SJCRH30 (cell line): ENCODE measurements at places on chromosomes 16 and 17.

DNA sequence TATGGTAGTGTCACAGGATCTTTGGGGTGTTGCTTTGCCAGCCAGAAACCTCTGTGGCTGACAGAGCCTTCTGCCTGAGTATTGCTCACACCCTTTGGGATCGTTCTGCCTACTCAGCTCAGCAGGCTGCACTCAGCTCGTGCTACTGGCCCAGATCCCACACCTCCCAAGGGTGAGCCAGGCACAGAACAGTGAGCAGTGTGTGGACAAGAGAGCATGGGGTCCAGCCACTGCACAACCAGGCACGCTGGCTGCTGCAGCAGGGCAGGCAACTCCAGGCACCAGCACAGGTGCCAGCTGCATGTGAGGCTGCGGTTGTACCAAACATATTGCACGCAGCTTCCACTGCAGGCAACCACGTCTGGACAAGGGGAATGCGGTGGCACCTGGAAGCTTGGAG lies 84.9 kb downstream of the CYB561 start:
- DNase-seq, result no peak

DNA sequence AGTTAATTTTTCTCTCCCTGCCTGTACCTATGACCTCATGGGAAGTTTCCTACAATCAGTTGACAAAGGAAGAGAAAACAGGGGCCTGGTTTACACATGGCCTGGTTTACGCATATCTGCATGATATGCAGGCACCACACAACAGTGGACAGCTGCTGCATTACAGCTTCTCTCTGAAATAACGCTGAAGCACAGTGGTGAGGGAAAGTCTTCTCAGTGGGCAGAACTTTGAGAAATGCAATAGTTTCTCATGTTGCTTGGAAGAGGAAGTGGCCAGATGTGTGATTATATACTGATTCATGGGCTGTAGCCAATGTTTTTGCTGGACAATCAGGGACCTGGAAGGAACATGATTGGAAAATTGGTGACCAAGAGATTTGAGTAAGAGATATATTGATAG lies 324.1 kb upstream of the GOT2 start:
- no peak for DNase-seq

GRCh38 chr17:36858119-36859002 lies 78.9 kb upstream of the LHX1 start:
- no peak for DNase-seq

DNA sequence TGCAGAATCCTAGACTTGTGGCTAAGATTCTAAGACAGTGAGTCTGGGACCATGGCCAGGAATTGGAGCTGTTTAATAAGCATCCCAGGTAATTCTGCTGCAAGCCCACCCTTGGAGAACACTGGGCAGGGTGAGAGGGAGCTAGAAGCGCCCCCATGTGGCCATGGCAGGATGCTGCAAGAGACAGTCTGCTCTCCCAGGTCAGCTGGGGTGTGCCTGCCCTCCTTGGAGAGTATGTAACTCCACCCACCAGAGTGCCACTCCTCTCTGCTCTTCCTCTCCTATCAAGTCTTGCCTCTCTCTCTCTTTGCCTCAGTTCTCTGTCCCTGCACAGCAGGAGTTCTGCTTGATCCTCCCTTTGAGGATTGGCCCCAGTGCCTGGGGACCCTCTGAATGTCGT lies 14.9 kb downstream of the RCVRN start:
- DNase-seq, result peak; percentile 11

DNA sequence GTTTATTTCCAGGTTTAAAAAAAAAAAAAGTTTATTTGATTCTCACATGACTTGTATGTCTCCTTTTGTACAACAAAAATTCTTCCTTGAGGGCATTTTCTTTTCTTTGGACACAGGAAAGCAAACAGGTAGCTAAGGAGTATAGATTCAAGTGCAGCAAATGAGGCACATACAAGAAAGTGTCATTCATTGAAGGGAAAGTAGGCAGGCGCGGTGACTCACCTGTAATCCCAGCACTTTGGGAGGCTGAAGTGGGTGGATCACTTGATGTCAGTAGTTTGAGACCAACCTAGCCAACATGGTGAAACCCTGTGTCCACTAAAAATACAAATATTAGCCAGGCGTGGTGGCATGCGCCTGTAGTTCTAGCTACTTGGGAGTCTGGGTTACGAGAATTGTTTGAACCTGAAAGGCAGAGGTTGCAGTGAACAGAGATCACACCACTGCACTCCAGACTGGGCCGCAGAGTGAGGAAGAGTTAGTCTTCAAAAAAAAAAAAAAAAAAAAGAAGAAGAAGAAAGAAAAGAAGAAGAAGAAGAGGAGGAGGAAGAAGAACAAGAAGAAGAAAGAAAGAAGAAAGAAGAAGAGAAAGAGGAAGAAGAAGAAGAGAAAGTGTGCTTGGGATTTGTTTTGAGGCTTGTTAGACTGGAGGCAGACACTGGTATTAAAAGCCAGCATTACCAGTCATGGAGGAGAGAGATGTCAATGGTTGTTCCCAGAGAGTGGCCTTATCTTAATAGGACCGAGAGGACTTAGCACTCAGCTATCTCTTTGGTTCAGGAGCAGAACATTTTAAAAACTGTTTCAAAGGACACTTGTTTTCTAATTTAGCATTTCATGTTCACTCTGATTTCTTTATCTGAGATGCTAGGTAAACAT lies 19.7 kb downstream of the GINS3 start:
- DNase-seq, result no peak

- no peak for DNase-seq
These were observed 15.9 kb downstream of the KPNB1 start for GRCh38 chr17:47665655-47666054.

DNA sequence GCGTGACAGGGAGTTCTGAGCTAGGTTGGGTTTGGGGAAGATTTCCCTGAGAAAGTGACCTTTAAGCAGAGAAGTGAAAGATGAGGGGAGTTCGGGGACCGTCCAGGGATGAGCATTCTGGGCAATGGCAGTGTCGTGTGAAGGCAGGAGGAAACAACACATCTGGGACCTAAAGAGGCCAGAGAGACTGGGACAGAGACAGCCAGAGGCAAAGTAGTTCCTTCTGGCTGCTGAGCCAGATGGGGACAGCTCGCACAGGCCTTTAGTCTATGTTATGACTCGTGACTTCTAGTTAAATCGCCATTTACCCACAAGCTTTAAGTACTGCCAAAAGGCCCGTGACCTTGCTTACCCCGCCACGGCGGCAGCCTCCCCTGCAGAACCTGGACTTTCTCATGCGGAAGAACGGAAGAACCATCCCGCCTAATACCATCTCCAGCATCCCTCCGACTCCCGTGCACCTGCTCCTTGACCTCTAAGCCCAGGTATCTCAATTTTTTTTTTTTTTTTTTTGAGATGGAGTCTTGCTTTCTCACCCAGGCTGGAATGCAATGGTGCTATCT lies 8.5 kb upstream of the MED11 start:
- no peak for DNase-seq

GRCh38 chr16:27202923-27203506 lies 311 bp upstream of the KDM8 start:
- peak; percentile 93 for DNase-seq

DNA sequence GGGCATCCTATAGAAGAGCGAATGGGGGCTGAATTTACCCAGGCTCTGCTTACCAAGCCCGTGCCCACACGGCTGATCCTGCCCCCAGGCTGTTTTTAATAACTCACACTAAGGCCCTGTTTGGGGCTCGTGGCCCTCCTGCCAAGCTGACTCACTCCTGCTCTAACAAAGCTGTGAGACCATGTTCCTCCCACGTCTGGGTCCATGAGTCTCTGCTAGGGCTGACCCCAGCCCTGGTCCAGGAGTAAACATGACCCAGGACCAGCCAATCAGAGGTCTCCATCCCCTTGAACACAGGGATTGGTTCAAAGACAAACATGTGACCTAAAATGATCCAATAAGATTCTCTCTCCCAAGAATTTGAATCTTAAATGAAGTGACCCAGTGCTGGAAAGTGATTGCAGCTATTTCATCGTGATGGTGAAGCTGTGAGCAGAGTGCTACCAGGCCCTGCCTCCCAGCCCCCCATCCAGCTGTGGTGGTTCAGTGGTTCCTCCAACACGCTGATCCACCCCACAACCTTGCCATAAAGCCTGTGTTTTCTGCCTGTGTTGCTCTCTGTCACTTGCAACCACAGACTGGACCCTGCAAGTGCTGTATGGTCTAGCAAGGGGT lies 57.2 kb downstream of the C16orf82 start:
- DNase-seq, result no peak

DNA sequence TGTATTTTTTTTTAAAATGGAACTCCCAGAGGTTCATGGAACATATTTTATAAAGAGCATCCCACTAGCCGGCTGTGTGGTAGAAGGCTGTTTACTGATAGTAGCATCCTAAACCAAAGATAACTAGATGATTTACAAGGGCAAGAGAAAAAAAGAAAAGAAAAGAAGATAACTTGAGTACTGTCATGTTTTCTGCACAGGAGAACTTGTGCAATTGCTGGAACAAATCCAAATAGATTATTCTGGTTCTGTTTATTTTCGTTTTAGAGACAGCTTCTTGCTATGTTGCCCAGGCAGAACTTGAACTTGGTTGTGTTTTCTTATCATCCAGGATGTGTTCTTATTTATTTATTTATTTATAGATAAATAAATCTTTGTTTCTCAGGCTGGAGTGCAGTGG lies 20.9 kb upstream of the PPM1D start:
- DNase-seq, result no peak

DNA sequence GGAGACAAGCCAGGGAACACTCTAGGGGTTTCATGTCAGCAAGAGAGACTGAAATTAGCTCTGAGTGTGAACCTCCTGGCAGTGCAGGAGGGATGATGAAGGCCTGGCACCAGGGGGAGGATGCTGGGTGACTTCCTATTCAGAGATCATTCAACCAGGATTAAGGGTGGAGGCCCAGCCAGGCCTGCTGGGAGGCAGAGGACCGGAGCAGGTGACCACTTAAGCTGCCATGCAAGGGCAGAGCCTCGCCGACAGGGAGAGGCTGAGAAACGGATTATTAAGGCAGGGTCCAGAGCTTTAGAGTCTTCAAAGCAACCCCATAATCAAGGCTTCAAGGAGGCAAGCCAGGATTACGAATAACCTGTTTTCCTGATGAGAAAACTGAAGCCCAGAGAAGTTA lies 10.6 kb upstream of the SRCIN1 start:
- no peak for DNase-seq

DNA sequence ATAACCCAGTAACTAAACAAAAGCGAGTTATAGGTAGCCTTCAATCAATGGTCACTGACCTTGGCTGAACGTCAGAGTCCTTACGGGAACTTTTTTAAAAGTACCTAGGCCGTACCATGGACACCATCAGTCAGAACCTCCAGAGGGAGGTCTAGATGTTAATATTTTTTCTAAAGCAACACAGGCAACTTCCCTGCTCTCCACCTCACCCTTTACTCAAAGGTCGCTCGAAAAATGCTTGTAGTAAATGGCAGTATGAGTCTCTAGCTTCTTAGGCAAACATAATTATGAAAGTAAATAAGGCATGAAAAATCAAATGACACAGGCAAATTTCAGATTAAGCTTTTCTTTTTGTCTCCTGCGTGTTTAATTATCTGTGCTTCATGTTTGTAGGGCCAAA lies 82.1 kb downstream of the SLC39A11 start:
- DNase-seq, result no peak

GRCh38 chr17:46044286-46044928 lies 45.4 kb downstream of the STH start:
- peak; percentile 76 for DNase-seq

DNA sequence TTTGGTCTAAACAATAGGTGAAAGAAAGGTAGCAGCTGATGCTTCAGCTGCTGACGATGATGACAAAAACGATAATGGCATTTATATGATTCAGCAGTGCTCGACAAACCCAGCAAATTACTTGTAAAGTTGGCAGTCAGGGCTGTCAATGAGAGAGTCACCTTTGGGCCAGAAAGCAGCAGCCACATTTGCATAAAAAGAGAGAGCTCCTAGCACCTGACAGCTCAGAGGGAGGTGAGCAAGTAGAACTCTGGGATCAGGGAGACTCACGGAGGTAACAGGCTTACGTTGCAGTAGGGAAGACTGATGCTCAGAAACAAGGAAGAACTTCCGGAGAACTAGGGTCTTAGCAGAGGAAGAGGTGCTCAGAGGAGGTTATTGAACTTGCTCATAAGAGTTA lies 291.9 kb upstream of the ZFHX3 start:
- DNase-seq, result no peak

DNA sequence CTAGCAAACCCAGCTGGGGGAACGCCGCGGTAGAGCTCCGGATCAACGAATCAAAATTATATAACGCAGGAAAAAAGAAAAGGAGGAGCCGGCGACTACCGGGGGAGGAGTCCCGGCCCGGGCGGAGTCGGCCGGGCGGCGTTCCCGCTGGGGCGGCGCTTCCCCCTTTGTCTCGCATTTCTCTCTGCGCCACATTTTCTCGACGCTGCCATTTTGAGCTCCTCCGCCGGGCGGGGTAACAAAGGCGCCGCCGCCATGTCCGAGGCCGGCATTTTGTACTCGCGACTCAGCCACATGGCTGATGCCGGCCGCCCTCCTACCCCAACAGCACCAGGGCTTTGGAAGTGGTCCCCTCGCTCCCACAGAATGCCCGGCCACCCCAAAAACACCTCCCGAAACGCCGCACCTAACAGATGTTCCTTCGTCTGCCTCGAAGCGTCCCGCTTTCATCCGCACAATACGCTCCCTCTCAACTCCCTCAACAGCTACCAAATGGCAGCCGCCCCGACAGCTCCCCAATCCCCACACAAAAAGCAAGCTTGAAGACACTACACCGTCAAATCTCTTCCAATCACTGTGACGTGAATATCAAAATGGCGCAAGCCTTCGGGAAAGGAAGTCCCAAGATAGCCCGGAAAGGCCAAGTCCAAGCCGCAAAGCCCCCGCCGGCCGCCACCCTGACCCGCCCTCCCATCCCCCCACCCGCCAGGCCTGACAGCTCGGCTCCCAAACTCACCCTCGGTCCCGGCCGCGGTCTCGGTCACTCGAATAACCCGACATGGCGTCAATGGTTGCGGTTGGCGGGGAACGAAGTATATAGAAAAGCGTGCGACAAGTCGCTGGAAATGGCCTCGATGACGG lies 519 bp downstream of the DDX5 start:
- DNase-seq, result peak; percentile 79

DNA sequence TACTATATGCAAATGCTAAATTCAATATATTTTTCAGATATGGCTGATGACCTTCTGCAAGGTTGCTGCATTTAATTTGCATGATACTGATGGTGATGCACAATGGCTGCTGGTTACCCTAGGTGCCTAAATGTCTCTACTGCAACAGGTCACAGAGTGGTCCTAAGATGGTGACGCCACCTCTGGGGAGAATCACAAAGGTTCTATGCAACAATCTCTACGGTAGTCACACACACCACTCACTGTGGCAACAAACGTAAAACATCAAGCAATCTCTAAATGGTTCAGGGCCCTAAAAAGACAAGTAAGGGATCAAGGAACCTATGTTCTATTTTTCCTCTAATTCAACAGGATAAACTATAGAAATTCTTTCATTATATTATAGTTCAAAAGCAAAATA lies 293.3 kb downstream of the CEP112 start:
- no peak for DNase-seq
